ENCODE measurements at places on chromosomes 2 and 18.
A peak's percentile ranks its signal among the peaks of the same experiment; 100 is the strongest.

DNA sequence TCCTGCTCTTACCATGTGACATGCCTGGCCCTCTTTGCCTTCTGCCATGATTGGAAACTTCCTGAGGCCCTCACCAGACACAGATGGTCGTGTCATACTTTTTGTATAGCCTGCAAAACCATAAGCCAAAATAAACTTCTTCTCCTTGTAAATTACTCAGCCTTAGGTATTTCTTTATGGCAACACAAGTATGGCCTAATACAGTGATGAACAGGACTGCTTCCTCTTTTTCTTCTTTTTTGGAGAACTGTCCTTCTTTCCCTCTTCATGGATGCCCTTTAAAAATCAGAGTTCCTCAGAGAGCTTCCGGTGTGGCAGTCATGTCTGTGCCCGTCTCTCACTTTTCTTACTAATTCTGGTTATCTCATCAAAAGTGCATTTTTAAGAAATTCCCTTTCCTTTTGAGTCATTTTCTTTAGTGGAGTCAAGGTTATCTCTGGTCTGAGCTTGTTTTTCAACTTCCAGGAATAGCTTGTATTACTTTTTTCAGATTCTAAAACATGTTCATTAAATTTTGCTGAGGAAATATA, 9.2 kb upstream of the IL1A start:
- peak; percentile 35 for DNase-seq

GRCh38 chr2:85522090-85522647, 16.8 kb upstream of the MAT2A start:
- no peak for DNase-seq

- no peak for DNase-seq
Observed at GRCh38 chr2:23624915-23625314, 239.9 kb downstream of the KLHL29 start.

DNA sequence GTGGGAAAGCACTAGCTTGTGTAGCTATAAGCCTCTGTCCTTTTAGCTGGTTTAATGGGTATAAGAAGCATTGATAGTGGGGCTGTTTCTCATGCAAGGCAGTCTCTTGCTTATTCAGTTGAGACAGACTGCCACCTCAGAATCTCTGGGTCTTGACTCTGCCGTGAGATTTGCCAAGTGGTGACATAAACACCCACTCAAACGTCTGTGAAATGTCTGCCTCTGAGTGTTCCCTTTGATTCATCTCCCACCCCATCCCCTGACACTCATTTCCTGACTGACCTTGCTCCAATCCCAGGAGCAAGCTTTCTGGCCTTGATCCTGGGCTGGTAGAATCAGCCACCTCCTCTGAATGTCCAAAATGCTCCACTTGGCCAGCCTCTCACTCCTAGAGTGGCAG, 141.9 kb upstream of the RBMS1 start:
- DNase-seq = peak; percentile 18

DNA sequence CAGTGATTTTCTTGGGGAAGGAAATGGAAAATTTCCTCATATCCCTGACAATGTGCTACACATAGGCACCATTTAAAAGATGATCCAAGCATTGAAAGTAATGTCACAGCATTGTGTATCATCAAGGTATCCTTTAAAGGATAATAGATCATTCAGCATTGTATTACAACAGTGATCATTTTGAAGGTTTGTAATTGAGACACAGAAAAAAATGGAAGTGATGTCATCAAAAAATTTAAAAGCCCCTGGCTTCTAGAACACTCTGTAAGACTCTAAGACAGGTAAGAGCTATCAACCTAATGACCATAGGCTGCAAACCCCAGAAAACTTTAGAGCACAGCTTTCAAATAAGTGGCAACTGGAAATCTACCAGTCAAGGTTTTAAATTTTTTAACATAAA, 271.4 kb downstream of the ETAA1 start:
- no peak for DNase-seq

GRCh38 chr2:203648273-203648672, 58.2 kb upstream of the CD28 start:
- peak; percentile 18 for DNase-seq

- DNase-seq = no peak
Observed at GRCh38 chr2:101782427-101782792, 84.9 kb downstream of the MAP4K4 start.

GRCh38 chr2:73233154-73233931, at the start of gene PRADC1:
TSS of gene PRADC1 (minus strand) at chr2:73233239. CDS start at chr2:73233160, 79 bp downstream.
- peak; percentile 100 for DNase-seq

Data from fibroblast of villous mesenchyme (primary cell).